Esophagus mucosa (tissue), 1 donor: ENCODE measurements at places on chromosomes 4 and X.

DNA sequence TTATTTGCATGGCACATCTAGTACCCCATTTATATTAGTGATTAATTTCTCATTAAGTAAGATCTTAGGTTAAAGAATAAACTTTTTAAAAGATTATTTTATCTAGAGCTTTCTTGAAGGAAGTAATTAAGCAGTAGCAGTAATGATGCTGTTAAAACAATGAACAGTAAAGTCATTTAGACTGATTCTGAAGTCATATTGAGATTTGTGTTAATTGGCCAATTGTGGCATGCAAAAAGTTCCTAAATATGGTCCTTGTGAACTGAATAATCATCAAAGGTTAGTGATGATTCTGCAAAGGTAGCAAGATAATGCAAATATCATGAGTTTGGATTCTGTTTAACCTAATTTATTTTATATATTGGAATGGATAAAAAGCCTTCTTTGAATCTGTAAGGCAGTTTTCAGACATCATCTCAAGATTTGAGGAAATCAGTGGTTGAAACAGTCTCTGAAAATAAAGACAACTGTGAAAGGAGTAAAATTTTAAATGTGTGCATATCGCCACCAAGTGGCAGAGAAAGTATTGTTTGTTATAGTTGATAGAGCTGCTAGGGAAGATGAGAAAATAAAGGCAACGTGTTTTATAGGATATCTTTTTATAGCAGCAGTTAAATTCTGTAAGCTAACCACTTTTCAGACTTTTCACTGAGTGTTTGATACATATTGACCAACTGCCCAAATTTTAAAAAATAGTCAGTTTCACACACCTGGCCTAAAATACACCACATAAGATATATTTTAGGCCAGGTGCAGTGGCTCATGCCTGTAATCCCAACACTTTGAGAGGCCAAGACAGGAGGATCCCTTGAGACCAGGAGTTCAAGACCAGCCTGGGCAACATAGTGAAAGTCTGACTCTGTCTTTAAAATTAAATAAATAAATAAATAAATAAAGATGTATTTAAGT lies 79.6 kb downstream of the CCKAR start:
- no peak for ATAC-seq

GRCh38 chrX:10415306-10416001 lies 204.9 kb downstream of the MID1 start:
- no peak for ATAC-seq

GRCh38 chr4:165588534-165589315 lies 209.9 kb downstream of the CPE start:
- no peak for ATAC-seq

DNA sequence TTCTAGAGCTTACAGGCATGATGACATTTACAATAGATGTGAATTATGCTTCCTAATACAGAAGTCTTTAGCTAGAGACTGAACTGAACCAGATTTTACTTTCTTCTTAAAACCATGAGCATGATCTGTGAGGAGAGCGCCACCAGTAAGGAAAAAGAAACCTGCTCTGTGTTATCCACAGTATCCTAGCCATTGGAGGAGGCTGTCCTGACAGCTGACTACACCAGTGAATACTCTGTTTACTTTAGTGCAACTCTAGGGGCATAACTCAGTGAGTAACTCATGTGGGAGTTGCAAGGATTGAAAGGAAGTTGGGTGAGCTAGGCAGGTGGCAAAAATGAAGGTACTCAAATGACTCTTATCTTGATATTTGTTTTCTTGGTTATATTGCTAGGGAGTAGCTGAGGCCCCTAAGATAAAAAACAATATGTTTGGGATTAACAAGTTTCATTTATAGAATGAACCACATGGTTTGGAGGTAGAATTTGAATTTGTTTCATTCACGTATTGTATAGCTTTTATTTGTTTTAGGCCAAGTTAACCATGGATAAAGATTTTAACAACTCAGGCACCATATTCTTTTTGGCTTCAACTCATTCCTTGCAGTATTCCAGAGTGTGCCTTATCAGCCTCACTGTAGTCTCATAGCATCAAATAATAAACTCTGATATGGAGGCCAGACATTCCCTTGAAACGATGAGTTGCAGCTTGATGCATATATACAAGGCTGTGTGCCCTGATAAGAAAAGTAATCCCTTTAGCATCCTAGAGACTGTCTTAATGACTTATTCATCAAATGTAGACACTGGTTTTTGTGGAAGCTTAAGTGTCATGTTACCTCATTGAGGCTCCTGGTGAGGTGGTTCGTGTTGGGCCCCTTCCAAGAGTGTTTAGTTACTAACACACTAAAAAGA lies 2.5 kb downstream of the BMP3 start:
- no peak for ATAC-seq

DNA sequence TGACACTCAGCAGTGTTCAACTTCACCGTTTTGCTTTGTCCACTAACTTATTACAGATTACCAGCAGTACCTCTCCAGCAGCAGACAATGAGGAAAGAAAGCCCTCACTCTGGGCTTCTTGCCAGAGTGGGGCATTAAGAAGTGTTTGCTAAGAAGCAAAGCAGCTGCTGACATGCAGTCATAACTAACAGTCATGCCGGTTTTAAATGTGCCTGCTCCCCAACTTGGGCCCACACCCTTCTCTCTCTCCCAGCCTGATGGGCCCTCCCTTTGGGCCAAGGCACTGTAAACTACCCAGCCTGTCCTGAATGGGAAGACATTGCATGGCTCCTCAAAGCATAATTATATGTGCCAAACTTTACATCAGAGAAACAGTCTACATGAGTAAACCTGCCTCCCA lies 54.6 kb upstream of the HHIP start:
- peak; percentile 77 for ATAC-seq

- ATAC-seq = no peak
These were observed 178.7 kb upstream of the MAGEE2 start for GRCh38 chrX:75963774-75964173.

DNA sequence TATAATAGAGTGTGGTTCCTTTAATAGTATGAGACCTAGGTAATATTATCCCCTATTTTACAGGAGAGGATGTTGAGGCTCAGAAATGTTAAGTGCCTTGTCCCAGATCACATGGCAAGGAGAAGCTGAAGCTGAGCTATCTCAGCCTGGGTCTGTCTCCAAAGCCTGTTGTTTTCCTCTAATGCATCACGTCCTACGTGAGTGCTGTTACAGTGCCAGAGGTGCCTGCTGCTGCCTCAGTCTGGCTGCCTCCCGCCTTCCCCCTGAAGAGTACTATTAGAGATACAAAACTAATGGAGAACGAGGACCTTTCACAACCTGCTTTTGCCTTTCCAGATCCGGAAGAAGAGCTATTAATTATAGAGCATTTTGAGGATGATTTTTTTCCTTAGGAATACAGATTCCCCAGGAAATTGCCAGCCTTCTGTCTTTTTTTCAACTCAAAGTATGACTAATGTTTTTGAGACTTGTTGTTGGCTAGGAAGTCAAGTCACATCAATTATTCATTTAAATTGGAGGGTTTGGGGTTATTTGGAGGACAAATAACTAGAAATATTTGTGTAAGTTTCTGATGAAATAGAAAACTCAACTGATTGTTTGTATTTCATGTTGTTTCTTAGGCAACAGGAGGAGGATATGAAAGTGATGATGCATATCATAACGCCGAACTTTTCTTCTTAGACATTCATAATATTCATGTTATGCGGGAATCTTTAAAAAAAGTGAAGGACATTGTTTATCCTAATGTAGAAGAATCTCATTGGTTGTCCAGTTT lies 43.9 kb upstream of the MTMR1 start:
- no peak for ATAC-seq

GRCh38 chr4:142130666-142131065 lies 494.3 kb downstream of the IL15 start:
- no peak for ATAC-seq

- no peak for ATAC-seq
These were observed 1203.1 kb downstream of the PCDH18 start for GRCh38 chr4:136329042-136329662.

DNA sequence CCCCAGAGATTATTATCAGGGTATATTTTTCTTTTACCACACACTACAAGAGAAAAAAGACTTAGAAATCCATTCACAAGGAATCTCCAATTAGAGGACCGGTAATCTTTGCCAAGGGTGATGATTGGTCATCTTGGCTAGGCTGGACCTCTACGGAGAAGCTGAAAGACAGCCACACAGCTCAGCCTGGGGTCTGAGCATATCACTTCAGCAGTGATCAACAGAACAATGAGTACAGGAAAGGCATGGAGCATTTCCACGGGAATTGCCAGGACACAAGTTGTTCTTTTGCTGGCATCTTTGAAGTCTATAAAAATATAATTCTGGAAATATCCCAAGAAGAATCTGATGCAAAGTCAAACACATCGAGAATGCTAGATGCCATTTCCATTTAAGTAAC lies 191.5 kb downstream of the TENM3 start:
- ATAC-seq = no peak

DNA sequence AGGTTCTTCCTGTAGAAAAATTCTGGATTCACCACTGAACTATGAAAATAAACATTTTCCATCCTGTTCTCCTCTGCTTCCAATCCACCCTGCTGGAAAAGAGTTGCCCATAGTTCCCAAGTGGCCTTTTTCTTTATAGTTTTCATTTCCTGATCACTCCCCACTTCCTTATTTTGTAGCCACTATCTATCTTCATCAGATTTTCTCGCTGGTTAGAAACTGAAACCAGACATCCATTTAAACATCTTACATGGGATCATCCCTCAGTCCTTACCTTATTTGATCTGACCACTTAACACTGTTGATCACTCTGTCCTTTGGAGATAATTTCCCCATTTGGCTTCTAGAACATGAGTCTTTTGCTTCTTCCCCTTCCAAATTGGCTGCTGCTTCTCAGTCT lies 42.2 kb upstream of the SCOC start:
- ATAC-seq = no peak

DNA sequence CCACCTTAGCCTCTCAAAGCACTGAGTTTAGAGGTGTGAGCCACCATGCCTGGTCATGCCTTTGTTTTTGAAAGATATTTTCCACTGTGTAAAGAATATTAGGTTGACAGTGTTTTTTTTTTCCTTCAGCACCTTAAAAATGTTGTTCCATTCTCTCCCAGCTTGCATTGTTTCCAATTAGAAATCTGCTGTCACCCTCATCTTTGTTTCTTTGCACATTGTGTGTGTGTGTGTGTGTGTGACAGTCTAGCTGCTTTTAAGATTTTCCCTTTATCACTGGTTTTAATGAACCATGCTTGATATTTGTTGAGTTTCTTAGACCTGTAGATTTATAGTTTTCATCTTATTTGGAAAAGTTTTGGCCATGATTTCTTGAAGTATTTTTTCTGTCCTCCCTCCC lies 79.0 kb upstream of the NKX1-1 start:
- no peak for ATAC-seq

DNA sequence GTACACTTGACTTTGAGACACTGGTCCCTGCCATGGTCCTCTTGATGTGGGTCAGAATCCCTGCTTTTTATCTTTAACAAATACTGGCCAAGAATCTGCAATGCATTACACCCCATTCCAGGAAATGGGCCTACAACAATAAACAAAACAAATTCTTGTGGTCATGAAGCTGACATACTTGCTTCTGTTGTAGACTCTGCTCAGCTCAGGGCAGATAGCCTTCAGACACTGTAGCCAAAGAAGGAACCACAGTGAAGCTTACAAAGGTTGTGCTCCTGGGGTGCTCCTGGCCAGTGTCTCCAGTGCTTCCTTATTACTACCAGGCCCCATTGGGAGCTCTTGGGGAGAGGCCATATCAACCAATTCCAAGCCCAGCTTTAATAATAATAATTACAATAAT lies 21.8 kb downstream of the KIAA1210 start:
- no peak for ATAC-seq

DNA sequence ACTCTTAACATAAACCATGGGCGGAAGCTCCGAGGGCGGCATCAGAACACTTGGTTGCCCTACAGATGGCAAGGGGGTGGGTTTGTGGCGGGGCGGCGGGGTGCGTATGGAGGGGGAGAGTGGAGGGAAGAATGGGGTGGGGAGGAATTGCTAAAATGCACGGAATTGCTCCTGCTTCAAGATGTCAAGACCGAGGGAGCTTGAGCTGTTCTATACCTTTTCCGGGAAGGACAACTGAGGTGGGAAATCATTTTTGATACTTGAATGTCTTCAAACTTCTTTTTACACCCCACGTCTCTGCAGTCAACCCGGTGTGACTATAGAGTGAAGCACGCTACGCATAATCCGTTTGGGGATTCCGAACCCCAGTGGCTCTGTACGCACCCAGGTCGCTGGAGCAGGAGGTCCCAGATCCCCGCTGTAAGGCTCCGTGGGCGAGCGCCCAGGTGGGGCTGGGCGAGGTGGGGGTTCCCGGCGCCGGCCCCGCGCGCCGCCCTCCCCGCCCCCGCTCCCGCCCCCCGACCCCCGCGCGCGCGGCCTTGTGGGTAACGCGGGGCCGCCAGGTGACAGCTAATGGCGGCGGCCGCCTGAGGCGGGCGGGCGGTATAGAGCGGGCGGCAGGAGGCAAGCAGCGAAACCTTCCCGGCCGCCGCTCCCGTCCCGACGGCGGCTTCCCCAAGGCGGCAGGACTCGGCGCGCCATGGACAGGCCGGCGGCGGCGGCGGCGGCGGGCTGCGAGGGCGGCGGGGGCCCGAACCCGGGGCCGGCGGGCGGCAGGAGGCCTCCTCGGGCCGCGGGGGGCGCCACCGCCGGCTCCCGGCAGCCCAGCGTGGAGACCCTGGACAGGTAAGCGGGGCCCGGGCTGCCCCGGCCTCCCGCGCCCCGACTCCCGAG lies at the start of gene MTMR1:
Gene MTMR1 (plus strand): TSS at position 566 of the 894 bp plus-strand sequence. CDS start 135 bp downstream, at position 701.
- ATAC-seq = no peak

- ATAC-seq = no peak
These were observed 40.4 kb downstream of the SMIM20 start for GRCh38 chr4:25954293-25954904.

DNA sequence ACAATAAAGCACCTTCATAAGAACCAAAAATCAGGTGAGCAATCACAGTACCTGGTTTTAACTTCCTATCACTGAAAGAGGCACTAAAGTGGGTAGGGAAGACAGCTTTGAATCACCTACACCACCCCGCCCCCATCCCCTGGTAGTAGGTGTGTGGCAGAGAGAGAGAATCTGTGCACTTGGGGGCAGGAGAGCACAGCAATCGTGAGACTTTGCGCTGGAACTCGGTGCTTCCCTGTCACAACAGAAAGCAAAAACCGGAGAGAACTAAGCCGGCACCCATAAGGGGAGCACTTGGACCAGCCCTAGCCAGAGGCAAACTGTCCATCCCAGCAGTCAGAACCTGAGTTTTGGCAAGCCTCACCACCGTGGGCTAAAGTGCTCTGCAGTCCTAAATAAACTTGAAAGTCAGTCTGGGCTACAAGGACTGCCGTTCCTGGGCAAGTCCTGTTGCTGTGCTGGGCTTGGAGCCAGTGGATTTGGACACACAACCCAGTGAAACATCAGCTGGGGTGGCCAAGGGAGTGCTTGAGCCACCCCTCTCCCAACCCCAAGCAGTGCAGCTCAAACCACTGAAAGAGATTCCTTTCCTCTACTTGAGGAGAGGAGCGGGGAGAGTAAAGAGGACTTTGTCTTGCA lies 32.1 kb downstream of the NDUFB11 start:
- ATAC-seq = peak; percentile 49
